ENCODE measurements at places on chromosomes 1 and 21.

DNA sequence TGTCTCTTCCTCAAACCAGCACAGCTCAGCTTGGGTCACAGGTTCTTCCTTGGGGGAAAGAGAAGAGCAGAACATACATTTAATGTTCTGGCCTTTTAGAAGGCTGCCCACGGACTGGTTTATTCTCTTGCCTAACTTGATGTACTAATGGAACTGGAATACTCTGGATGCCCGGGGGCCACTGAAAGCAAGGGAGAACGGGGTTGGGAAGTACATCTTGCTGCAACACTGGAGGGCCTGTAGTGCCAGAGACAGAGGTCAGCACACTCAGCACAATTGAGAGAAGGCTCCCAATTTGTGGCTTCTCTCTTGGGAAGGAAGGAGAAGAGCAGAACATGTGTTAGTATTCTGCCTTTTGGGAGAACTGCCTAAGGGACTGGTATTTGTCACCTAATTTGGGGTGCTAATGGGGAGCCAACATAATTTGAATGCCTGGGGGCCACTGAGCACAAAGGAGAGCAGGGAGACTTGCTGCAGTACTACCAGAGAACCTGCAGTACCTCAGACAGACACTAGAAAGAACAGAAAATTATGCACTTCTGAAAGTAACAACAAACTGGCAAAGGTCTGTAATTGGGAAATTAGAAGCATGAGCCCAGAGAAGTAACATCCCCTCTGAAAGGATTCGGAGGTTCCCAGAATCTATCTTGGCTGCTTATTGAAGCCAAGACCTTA lies 14.1 kb downstream of the ZNF691 start:
- no peak for DNase-seq

- no peak for DNase-seq
Measured at GRCh38 chr1:236575523-236575922, 28.8 kb downstream of the HEATR1 start.

- no peak for DNase-seq
Measured at GRCh38 chr1:115867216-115867615, 26.3 kb upstream of the NHLH2 start.

- DNase-seq, result no peak
Measured at GRCh38 chr1:9901148-9902059, 8.7 kb downstream of the CTNNBIP1 start.

DNA sequence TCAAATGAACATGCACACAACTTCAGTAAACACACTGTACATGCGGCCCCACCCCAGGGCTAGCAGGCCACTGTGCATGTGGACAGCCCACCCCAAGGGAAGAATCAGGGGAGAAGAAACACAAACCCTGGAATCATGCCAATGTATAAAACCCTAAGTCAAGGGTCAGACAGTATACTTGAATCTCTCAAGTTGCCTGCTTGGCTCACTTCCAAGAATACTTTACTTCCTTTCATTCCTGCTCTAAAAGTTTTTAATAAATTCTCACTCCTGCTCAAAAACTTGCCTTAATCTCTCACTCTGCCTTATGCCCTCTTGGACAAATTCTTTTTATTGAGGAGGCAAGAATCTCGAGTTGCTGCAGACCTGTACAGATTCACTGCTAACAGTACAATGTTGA lies 231.2 kb upstream of the CACYBP start:
- DNase-seq, result no peak

- DNase-seq, result peak; percentile 87
Measured at GRCh38 chr1:154324669-154325582, at the start of gene ATP8B2. Gene ATP8B2 (plus strand): TSS chr1:154325525. CDS start chr1:154328142, 2,617 bp downstream.

GRCh38 chr1:153465811-153466636 lies 5.6 kb upstream of the S100A7 start:
- peak; percentile 76 for DNase-seq

GRCh38 chr1:245179706-245180105 lies 24.9 kb downstream of the KIF26B start:
- DNase-seq, result no peak

DNA sequence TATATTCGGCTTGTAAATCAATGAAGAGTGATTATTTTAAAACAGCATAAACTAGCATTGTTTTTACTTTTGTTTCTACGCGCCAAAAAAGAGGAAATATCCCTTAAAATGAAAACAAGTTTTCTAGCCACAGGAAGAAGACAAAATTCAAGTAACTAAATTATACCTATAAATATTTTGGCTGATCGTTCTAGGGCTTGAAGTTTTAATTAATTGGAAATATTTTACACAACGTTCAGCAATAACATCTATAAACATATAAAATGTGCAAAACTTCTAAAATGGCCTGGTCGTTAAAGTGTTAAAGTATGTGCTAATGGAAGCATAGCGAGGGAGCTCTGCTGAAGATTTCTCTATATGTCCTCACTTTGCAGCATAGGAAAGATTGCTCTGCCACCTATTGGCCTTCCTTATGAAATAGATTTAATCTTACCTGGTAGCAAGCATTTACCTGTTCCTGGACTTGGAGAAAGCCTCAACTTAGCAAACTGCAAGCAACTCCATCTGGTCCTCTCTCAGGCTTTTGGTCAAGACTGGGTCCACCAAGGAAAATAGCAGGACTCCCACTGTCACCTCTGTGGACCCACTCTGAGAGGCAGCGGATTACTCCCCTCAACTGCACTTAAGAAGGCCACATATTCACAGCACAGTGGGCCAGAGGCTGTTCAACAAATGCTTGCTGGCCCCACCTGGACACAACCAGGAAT lies 351.3 kb upstream of the RUNX1 start:
- DNase-seq, result no peak

DNA sequence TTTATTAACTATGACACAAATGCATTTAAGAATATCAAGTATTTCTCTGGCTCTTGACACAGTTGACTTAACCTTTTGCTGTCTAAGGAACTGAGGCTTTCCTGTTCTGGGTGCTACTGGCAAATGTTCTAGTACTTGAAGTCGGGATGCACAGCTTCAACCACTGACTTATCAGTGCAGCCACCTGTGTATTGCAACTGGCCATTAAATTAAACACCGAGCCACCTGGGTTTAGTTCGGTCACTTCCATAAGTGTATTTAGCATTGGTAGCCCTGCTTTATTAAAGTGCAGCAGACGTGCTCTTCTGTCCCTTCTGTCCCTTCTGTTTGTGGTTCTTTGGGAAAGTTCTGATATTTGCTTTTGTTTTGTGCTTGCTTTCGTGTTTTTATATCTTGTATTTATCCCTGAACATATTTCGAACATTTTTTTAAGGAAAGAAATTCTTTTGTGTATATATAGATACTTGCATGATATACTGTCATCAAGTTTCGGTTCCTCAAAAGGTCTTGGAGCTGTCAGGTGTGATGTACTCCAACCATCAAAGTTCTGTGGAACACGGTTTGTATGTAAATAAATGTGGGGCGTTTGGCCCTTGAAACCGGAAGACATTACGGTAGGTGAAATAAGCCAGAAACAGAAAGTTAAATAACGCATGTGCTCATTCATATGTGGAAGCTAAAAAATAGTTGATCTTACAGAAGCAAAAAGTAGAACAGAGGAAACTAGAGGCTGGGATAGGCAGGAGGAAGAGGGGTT lies 297.9 kb upstream of the GREM2 start:
- no peak for DNase-seq

GRCh38 chr1:24047110-24047477 lies 64.8 kb downstream of the MYOM3 start:
- DNase-seq, result no peak

DNA sequence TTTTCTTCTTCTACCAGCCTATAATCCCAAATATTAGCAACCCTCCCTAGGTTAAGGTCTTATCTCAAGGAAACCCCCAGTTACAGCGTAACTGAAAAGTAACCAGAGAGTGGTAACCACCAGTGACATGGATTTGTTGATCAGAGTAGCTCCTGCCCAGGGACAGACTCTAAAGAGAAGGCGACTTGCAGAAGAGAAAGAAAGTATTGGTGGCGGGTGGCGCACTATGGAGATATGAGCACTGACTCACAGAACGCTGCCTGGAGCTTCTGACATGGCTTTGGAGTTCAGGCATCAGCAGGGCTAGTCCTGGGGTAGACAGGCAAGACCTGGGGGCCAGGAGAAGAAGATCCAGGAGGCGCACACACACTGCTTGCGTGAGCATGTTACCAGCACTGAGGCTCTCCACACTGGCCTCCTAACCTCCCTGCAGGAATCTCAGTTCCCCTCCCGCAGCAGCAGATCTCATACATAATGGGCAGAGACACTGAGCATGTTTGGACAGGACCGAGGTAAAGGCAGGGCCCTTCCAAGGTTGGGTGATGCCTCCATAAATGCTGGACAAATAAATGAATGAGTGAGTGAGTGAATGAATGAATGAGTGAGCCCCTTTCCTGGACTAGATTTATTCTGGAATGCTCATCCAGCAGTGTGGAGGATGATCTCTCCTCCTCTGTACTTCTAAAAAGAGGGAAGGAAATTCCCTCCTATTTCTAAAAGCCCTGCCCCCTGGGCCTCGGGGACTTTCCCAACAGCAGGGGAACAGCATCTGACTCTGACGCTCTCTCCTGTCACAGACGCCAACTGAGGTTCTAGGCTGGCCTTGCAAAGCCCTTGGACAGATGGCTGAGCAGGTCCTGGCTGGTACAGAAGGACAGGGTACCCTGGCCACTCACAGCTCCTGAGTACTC lies 175.5 kb downstream of the CLIC6 start:
- DNase-seq, result peak; percentile 80

- DNase-seq, result no peak
Measured at GRCh38 chr1:157968946-157969345, 24.5 kb upstream of the KIRREL1 start.

DNA sequence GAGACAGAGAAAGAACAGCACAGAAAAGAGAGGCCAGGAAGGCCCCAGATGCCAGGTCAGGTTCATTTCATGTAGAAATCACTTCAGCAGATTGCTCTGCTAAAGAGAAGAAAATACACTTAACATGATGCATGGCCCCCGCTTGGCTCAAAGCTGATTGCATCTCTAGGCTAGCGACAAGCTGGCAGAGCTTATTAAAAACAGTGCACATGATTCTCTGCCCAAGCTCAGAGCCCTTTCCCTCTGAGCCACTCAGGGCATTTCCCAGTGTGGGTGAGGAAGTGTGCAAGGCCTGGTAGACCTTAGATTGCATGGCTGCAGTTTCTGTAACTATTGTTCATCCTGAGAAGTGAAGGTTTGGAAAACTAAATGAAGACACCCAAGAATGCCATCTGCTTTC lies 3.3 kb upstream of the CAPN9 start:
- DNase-seq, result no peak

- peak; percentile 64 for DNase-seq
Measured at GRCh38 chr1:206725109-206725963, 40.6 kb downstream of the MAPKAPK2 start.

DNA sequence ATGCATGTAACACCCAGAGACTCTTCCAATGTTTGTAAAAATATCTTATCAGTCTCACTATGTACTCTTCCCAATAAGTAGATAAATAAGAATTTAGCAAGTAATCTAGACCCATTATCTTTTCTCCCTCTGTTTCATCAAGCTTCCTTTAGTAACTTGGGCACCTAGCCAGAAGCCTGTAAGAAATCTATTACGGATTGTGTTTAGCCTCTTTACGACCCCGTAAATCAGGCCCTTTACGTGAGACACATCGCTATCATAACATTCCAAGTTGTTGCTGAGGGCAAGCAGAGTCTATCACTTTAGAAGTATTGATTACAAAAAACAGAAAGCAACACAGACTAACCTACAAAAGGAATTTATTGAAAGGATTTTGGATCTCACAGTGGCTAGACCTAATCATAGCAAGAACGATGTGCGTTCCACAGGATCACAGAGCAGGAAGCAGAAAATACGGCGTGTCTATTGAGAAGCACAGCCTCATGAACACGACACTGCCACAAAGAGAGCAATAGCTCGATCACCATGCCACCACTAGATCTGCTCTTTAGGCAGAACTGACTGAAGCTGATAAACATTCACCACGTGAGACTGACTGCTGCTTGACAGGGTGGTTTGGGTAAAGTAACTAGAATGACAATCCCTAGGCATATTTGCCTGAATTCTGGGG lies 922.1 kb downstream of the AMY1C start:
- no peak for DNase-seq

DNA sequence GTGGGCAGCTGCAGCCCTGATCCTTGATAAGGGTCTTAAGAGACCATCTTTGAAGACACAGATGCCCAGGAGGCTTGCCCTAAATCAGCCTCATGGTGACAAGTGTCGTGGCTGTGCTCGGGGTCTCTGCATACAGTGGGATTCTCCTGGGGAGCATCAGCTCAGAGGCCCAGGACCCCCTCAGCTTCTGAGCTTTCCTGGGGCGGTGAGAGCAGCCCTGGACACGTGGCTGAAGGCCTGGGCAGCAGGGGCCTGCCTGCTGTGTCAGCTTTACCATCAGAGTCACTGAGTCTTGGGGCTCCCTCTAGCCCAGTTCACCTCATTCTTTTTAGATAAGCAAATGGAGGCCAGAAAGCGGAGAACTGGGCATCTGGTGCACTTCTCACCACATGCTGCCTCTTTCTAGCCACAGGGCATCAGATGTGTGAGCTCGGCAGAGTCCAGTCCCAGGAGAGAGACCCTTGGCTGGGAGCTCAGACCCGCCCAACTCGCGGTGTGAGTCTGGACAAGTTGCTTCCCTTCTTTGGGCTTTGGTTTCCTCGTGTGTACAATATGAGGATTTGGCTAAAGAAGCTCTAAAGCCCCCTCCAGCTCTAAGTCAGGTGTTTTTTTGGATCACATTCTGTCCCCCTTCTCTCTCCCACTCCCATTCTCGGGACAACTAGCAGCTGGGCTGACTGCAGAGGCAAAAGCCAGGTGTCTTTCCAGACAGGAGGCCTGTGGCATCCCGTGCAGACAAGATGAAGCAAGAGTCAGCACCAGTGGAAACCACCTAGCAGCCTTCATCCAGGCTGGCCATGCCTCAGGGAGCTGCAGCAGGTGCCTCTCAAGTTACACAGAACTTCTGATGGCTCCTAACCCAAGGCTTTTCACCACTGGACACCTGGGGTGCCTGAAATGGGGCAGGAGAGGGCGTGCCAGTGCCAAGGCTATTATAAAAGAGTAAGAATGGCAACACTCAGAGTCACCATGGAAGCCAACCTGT lies 119.1 kb downstream of the KCNN3 start:
- DNase-seq, result peak; percentile 23

DNA sequence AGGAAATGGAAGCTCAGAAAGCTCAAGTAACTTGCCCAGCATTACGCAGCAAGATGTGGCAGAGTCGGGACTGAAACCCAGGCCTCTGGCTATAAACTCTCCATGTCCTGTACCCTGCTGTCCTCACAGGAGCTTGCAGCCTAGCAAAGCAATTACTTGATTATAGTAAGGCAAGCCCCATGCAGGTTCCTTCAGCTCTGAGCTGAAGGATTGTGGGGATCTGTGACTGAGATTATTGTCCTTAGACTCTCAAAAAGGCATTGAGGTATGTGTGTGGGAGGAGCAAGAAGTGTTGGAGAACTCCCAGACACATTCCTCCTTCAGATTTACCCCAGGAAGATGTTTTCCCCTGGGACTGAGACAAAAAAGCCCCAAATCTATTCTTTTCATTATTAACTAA lies 124.0 kb upstream of the SPATA6 start:
- no peak for DNase-seq

DNA sequence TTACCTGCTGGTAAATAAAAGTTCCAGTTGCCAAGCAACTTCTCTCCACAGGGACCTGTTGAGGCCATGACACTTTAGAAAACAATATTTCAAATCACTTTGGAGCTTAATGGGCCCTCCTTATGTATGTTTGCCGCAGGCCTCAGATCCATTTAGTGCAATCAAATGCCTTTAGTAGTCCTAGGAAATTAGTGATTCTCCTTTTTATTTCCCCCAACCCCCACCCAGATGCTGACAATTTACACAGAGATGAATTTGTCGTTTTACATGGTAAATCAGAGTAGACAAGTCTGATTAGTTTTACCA lies 83.6 kb downstream of the CLIC4 start:
- no peak for DNase-seq

Measured in sciatic nerve (tissue), 2 donors.